HCT116 (cell line): ENCODE measurements at places on chromosomes 12 and 14.
A peak's percentile ranks its signal among the peaks of the same experiment; 100 is the strongest.

- no peak for DNase-seq
Observed at GRCh38 chr12:53617700-53618099, 8.5 kb downstream of the ATF7 start.

DNA sequence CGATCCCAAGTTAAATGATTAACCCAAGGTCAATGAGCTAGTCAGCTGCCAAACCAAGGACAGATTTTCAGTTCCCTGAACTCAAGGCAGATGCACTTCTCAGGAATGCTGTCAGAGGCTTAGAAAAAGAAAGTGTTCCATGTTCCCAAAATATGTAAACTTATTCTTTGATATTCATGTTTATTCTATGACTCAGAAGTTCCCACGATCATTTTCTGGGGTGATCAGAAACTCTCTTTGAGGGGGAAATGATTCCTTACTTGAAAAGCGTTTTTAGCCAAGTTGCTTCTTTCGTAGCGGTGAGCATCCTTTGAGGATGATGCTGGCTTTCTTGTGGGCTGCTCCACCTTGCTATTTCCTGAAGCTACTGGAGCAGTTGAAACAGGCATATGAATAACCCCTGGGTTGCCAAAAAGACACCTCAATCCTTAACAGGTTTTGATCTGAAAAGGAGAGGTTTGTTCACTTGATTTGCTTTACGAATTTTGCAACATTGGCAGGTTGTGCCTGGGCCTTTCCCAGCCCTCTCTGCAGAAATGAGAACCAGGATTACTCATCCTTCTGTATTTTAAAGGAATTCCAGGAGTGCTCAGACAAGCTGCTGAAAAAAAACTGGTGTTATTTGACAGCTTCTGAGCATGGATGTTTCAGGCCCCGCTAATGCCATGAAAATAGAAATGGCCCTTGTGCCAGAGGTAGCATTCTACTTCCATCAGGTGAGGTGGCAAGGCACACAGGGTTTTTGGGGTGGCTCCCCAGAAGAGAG, 121.4 kb upstream of the HIF1A start:
- no peak for DNase-seq

- no peak for DNase-seq
Observed at GRCh38 chr14:105074601-105075053, 9.4 kb upstream of the GPR132 start.

DNA sequence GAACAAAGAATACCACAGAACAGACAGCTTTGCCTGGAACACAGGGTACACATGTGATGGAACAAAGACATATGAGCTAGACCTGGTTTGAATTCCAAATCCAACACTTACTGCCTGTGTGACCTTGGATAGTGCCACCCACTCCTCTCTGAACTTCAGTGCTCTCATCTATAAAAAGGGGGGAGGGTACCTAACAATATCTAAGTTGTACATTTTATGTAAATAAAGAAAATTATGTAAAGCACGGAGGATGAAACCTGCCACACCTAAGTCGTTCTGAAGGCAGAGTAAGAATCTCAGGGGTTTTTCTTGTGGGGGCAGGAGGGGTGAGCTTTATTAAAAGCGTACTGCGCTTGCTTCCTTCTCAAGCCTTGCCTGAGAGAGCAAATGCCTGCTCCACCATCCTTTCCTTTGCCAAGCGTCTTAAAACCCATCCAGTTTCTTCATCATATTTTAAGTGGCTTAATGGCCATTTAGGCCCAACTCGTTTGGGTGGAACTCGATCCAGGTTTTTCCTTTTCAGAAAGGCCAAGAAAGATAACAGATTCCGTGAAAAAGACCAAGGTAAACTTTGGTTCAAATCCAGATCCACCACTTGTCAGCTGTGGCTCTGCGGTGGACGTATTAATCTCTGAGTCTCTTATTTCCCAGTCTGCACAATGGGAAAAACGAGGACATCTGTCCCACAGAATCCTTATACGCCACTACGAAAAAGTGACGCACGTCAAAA, 946 bp downstream of the DDX24 start:
- DNase-seq: no peak

- DNase-seq: no peak
Observed at GRCh38 chr14:90820958-90821357, 4.7 kb upstream of the TTC7B start.

DNA sequence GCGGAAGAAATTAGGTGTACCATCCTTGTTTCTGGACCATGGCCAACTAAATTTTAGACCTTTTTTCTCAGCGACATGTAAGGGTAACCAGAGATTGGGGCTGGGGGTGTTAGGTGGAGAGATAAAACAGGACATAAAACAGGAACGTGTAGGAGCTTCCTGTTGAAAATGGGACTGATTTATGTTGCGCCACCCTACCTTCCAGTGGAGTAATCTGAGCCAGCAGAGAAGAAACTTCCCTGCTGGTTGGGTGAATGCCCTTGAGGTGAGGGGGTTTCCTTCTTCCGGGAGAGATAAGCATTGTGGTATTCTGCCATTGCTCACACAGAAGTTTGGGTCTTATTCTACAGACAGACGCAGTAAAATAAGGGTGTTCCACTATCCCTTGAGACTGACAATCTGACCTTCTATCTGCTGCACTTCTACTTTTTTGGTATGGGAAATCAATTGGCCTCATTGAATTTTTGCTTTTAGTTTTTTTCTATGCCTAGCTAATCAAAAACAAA, 417.6 kb downstream of the PCNX1 start:
- no peak for DNase-seq

GRCh38 chr14:84080944-84081343, 1449.0 kb upstream of the FLRT2 start:
- DNase-seq: no peak

GRCh38 chr12:2925322-2925995, 33.7 kb upstream of the TEAD4 start:
- no peak for DNase-seq

DNA sequence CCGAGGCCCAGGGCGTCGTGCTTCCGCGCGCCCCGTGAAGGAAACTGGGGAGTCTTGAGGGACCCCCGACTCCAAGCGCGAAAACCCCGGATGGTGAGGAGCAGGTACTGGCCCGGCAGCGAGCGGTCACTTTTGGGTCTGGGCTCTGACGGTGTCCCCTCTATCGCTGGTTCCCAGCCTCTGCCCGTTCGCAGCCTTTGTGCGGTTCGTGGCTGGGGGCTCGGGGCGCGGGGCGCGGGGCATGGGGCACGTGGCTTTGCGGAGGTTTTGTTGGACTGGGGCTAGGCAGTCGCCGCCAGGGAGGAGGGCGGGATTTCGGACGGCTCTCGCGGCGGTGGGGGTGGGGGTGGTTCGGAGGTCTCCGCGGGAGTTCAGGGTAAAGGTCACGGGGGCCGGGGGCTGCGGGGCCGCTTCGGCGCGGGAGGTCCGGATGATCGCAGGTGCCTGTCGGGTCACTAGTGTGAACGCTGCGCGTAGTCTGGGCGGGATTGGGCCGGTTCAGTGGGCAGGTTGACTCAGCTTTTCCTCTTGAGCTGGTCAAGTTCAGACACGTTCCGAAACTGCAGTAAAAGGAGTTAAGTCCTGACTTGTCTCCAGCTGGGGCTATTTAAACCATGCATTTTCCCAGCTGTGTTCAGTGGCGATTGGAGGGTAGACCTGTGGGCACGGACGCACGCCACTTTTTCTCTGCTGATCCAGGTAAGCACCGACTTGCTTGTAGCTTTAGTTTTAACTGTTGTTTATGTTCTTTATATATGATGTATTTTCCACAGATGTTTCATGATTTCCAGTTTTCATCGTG, 612 bp downstream of the MDM2 start:
- DNase-seq: peak; percentile 87

GRCh38 chr12:64311877-64312276, 78.7 kb downstream of the C12orf56 start:
- no peak for DNase-seq

- DNase-seq: no peak
Observed at GRCh38 chr14:61280092-61280525, 1.0 kb downstream of the TMEM30B start.

GRCh38 chr12:105641749-105642148, 311.3 kb downstream of the C12orf75 start:
- no peak for DNase-seq

GRCh38 chr14:92443741-92444140, 69.8 kb upstream of the RIN3 start:
- DNase-seq: no peak

DNA sequence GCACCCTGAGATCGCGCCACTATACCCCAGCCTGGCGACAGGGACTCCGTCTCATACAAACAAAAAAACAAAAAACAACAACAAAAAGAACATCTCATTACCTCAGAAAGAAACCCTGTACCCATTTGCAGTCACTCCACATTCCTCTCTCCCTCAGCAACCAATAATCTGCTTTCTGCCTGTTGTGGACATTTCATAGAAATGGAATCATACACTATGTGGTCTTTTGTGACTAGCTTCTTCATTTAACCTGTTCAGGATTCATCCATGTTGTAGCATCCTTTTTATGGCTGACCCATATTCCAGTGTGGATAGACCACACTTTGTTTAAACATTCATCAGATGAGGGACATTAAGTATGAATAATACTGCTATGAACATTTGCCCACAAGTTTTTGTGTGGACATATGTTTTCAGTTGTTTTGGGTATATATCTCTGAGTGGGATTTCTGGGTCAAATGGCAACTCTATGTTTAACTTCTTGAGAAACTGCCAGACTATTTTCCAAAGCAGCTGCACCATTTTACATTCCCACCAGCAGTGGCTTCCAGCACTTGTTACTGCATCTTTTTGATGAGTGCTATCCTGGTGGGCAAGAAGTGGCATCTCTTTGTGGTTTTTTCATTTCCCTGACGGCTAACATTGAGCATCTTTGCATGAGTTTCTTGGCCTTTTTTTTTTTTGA, 5.9 kb upstream of the RCOR1 start:
- DNase-seq: no peak

DNA sequence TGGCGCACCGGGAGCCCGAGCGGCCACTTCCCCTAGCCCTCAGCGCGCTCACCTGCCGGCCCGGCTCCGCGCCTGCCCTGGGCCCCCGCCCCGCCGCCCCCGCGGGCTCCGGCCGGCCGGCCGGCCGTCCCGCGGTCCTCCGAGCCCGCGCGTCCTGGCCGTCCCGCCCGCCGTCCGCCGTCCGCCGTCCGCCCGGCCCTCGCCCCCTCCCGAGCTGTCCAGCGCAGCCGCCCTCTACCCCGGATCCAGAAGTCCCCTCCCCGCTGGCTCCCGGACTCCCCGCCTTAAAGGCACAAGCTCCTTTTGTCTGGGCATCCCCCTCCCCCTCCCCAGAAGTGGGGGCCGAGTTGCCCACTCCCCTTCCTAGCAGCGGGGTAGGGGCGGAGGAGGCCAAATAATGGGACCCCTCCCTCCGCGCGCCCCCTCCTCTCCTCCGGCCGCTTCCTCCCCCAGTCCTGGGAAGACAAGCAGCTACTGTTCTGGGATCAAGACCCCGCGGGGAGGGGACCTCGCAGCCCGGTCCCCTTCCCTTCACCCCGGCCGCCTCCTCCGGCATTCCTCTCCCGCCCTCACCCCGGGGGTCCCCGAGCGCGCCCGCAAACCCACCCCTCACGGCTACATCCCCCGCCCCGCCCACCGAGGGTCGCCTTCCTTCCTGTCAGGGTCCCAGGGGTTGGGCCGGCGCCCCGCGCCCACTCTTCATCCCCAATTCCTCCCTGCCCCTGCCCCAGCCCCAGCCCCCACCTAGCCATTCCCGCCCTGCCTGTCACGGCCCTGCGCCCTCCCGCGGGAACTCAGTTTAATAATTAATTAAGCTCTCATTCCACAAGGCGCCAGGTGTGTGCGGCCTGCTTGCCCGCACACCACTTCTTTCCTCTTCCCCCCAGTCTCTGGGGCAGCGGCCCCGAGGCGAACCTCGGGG, at the start of gene ADCY6:
Gene ADCY6, minus strand, starts transcription at position 236 of the 922 bp plus-strand sequence. CDS start 5,655 bp downstream, outside the sequence.
- DNase-seq: peak; percentile 29

- no peak for DNase-seq
Observed at GRCh38 chr12:85385406-85385805, 105.4 kb downstream of the ALX1 start.

DNA sequence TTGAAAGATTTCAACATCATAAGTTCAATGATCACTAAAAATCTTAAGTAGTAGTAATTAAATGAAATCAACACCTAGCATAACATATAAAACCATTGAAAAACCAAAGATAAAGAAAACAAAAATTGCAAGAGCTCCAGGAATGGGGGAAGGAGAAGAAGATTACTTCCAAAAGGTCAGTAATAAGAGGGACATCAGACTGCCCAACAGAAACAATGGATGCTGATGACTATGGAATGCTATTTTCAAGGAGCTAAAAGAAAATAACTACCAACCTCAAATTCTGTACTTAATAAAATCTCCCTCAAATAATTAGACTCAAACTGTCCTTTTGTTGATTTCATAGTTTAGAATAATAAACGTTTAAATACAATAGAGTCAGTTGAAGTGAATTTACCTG, 314.5 kb upstream of the LMO3 start:
- no peak for DNase-seq

- DNase-seq: no peak
Observed at GRCh38 chr12:57693317-57693658, 644 bp upstream of the OS9 start.

DNA sequence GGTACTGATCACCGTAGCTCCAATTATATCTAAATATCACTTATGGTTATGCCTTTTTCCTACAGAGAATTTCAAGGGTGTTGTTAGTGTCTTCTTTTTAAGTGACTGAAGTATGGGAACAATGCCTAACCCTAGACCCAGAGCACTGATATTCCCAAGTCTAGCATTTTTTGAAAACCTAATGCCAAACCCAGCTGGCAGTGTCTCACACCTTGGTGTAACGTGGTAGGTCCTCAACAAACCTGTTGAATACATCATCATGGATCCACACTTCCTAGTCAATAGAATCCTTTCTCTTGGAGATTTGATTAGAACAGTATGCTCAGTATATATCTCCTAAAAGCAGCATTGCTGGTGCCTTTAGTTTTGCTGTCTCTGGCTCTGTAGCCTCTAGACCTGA, 37.7 kb upstream of the RMST start:
- DNase-seq: no peak

DNA sequence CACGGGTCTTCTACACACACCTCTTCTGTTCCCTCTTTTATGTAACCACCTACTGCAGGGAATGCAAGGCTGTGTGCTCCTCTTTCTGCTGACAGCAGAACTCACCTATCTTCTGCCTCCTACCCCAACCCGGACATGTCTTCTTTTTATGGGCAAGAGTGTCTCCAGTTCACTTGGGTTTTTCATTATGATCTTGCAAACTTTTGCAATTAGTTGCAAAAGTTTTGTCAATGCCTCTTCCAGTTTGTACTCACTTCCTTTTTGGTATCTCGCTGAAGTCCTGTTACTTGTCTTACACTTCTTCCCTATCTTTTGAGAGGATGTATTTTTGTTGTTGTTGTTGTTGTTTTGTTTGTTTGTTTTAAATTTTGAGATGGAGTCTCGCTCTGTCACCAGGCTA, 50.6 kb downstream of the DRAM1 start:
- no peak for DNase-seq
